AG10803 (cell line): ENCODE measurements at places on chromosomes 7 and 10.

DNA sequence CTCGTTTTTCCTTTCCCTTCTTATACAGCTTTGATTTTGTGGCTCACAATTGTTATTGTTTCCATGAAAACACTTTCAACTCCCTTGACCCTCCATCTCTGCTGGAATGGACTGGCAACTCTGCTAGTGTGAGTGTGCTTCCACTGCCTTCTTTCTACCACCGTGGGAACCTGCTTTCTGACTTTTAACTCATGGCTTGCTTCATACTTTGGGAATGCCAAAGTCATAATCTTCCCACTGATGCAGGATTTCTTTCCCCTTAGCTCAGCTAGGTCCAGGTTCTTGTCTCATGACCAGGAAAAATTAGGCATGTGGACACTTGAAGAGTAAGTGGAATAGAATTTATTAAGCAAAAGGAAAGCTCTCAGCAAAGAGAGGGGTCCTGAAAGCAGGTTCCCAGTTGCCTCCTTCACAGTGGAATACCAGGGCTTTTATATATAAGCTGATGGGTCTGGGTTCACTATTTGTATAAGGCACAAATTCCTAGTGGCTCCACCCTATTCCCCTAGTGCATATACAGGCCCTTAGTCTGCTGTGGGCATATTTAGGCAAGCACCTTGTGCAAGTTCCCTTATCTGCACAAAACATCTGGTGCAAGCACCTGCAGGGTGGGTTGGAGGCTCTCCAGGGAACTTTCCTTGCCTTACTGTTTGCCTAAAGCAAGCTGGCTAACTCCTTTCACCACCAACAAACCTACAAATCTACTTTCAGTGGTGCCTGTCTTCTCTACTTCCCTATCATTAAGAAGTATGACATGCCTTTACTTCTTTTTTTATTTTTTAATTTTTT, 119.5 kb downstream of the CFAP58 start:
- DNase-seq = peak; percentile 32

- no peak for DNase-seq
Observed at GRCh38 chr10:79939969-79940368, 8.9 kb downstream of the SFTPD start.

DNA sequence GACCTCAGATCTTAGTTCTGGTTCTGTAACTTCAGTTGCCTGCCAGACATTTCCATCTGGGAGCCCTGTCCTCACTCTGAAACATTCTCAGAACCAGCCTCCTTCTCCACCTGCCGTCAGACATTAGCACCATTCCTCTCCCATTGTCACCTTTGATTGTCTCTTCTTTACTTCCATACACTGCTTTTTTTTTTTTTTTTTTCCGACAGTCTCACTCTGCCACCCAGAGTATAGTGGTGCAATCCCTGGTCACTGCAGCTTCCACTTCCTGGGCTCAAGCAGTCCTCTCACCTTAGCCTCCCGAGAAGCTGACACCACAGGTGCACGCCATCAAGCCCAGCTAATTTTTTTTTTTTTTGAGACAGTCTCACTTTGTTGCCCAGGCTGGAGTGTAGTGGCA, 21.1 kb upstream of the HIPK2 start:
- no peak for DNase-seq

DNA sequence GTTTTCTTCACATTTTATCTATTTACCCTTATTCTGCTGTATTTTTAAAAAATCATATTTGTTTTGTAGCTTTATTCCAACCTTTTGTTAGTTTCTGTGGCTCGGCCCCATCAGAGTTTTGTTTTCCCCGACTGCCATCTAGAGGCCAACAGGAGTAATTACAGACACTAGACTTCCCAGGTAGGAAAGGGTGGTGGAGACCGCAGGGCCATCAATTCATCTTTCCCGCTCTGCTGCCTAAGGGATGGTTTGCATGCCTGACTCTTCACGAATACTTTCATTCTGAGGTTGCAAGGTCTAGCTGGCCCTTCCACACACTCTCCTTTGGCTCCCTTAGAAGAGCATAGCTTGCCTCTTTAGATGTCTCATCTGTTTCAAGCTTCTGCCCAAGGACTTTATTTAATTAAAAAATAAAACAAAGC, 38.3 kb downstream of the LYZL2 start:
- DNase-seq = peak; percentile 49

GRCh38 chr7:117113871-117114270, 160.6 kb downstream of the ST7 start:
- DNase-seq = no peak

DNA sequence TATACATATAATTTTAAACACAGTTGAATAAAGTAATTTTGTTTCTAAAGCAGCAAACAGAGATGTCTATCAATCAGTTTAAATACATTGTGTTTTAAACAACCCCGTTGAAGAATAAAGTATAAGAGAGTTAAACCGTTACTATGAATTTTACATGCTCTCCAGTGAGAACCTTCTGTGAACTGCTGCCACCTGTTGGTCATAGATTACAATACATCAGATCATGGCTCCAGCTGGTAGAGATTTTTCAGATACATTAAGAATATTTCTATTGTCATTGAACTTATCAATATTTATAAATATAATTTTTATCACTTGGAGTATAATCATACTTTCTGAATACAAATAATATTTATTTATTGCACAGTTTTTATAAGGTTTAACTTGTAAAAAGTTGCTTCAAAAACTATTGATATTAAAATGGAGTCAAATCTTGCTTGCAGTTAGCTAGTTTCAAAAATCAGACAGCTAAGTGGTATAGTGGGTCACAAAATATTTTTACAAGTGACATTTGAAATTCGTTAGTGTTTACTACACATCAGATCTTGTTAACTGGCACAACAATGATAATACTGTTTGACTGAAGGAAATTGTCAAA, 561.2 kb upstream of the PHF14 start:
- DNase-seq = peak; percentile 4
